Stimulated activated CD8-positive, alpha-beta memory T cell treated with anti-CD3 and anti-CD28 coated beads, Interleukin-15, amount 100 ng/mL, for 48 hours (primary cell): ENCODE measurements at places on chromosomes 6 and 20.

- no peak for DNase-seq
Measured at GRCh38 chr6:119173249-119174084, 95.0 kb upstream of the FAM184A start.

DNA sequence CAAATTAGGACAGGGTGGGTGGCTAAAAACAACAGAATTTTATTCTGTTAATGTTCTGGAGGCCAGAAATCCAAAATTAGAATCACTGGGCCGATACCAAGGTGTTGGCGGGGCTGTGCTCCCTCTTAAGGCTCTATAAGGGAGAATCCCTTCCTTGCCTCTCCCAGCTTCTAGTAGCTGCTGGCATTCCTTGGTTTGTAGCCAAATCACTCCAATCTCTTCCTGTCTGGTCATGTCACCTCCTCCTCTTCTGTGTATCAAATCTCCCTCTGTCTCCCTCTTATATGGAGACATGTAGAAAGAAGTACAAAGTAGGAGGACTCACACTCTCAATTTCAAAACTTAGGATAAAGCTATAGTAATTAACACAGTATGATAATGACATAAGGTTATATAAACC lies 102.9 kb upstream of the SIRPA start:
- DNase-seq = no peak

DNA sequence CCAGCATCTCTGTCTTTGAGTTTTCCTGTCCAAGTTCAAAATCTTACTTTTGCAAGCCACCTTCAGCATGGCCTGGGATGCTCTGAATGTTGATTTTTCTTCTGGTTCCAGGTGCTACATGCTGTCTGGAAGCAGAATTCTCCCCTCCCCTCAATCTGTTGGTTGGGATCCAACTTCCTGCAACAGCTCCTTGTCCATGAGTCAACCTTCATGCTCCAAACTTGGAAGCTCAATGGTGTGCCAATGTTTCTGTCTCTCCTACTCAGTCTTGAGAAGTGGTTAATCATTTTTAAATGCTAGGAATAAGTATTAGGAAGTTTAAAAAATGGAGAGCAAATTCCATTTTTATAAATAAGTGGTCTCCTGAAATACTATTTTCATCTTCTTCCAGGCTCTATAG lies 33.2 kb upstream of the PLEKHG1 start:
- DNase-seq = no peak

DNA sequence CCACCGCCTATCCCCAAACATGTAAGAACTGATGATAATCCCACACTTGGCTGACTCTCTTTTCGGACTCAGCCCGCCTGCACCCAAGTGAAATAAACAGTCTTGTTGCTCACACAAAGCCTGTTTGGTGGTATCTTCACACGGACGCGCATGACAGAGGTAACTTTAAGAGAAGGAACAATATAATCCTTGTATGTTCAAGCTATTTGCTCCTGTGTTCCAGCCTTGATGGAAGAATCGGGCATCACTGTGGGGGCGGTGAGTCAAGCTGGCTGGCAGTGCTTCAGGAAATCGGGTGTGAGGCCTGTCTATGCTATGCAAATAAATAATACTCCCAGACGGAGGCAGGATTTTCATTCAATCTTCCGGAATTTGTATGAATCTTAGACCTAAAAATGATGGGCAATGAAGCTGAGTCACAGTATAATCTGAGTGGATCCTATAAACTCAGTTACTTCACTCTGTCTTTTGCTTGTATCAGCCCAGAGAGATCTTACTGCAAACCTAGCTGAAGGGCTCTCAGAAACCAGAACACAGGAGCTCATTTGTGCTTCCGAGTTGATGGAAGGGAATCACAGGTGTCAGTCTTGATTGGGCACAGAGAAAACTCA lies 45.2 kb upstream of the NT5E start:
- DNase-seq = no peak

DNA sequence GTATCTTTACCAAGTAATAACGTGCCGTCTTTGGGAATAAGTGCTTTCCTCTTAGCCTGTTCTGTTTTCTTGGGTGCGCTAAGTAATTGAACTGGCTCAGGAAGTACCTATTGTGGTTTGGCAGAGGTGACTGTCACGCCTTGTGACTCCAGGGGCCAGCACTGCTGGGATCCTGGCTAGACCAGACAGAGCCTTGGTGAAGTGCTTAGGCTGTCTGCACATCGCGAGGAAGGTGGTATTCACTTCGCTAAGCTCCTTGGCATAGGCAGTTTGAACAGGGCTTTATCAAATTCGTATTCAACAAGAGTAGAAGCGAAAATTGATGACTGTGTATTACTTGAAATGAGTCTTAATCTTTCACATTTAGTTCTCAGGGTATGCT lies 17.6 kb downstream of the PRDM1 start:
- no peak for DNase-seq

DNA sequence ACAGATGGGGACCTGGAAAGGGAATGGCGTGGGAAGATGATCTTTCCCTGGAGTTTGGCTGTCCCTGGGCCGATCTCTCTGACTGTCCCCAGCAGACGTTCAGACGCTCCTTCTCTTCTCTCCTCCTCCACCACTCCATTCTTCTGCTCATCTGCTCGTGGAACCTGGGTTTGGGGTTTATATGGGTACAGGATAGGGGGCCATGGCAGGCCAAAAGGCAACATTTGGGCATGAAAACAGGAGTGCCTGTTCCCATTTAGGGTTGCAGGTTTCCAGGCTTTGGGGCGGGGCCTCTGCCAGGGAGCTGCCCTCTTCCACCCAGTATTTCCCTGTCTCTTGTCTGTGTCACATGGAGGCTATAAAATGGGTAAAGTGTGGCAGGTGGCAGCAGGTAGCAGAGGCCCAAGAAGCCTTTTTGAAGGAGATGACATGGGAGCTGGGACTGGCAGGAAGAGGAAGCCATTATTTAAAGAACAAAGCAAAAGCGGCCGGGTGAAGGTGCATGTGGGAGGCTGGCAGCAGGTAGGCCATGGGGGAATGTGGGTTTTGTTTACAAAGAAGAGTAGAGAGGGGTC lies 203.7 kb downstream of the BMP7 start:
- DNase-seq = no peak

DNA sequence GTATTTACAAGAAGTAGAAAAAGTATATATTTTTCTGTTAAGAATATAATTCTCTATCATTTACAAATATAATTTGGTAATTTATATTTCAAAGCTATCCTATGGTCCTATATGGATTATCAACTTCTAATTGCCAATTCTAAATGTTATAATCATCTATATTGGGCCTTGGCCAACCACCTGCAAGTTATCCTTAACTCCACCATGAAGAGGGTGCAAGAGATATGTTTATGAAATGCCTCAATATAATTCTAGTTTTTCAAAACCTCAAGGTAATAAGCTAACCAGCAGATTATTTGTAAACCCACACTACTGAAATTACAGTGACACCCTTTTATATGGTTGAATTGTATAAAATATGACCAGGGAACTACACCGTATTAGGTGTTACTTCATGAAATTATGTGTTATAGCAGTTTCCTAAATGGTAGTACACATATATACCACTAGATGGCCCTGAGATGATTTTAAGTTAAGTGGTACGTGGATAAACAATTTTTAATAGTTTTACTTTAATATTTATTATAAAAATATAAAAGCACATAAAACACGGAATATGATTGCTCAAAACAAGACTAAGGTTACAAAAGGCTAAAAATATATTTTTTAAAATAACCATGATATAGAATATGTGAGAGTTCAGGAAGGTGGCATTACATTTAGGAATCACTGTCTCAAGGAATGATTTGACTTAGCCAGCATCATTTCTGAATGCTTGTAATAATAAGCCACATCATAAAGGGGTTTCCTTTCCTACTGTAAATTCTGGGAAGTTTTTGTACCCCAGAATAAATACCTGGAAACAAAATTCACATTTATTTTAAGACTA lies 9.8 kb upstream of the PNISR start:
- DNase-seq = no peak

DNA sequence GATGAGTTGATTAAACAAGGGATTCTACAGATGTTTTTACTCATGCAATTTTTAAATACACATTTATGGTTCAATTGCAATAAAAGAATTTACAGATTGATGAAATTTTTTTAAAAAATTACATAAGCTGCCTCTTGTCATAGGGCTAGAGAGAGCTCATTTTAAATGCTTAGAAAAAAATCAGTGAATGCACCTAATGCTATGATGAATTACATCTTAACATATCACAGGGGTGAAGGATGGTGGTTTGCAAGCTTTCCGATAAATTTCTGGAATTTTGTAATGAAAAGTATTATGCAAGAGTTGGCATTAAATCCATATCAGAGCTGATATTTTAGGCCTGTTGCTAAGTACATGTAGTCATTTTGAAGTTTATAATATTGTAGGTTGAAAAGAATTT lies 29.6 kb downstream of the DSE start:
- no peak for DNase-seq

- DNase-seq = no peak
Measured at GRCh38 chr6:138864343-138864890, 68.5 kb downstream of the ECT2L start.

GRCh38 chr6:71400852-71401251 lies 112.2 kb downstream of the OGFRL1 start:
- DNase-seq = no peak

DNA sequence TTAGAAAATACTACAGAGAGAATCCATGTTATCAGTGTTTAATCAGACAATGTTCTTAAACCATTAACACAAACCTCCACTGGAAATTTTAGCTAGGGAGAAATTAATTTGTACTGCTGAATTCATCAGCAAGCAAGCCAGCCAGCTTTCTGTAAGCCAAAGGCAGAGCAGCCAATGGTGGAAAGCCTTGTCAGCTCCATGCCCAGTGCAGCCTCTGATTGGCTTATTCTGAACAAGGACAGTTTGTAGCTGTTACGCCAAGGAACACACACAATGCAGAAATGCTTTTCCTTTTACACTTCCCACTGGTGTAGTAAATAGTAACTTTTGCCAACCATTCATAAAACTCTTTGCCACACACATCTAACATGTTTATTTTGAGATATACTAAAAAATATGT lies 265.0 kb downstream of the TENT5A start:
- no peak for DNase-seq

DNA sequence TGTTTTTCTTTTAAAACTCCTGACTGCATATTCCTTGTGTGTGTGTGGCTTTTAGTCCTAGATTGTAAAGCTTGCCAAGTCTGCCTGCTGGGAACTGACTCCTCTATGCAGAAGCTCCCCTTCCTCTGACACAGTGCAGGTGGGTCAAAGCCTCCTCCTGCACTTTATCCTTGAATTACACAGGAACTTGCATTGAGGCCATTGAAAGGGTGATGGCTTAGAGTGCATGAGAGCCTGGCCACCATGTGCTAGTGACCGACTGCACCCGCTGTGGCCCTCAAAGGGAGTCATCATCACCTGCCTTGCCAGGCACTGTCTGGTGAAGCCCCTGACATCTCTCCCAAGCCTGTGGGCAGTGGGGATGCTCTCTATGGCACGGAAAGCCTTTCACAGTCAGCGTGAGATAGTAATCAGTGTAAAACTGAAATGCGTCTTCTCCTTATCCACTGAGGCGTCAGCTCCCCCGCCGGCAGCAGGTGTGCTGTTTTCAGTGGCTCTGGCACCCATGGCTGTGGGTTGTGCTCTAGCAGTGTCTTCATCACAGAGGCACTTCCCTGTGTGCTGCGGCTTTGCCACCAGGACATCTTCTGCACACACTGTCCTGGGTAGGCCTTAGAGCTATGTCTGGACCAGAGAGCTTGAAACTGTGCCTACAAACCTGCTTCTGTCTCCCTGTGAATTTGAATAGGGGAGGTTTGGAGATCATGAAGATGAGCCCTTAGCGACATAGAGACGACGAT lies 87.9 kb downstream of the THBS2 start:
- no peak for DNase-seq

DNA sequence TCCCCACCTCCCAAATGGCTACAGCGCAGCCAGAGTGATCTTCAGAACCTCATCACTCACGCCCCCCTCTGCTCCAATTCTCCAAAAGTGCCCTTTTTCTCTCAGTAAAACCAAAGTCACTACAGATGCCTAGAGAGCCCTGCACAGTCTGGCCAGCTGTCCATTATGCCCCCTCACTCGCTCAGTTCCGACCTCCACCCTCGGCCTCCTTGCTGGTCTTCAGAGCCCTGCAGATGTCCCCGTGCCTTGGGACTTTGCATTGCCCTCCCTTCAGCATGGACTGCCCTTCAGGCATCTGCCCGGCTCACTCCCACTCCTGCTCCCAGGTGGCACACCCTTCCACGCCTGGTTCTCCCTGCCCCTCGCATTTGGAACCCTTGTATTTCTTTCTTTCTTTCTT lies 1.1 kb upstream of the RAET1E start:
- DNase-seq = no peak

- no peak for DNase-seq
Measured at GRCh38 chr6:127031511-127031910, 87.0 kb upstream of the RSPO3 start.

DNA sequence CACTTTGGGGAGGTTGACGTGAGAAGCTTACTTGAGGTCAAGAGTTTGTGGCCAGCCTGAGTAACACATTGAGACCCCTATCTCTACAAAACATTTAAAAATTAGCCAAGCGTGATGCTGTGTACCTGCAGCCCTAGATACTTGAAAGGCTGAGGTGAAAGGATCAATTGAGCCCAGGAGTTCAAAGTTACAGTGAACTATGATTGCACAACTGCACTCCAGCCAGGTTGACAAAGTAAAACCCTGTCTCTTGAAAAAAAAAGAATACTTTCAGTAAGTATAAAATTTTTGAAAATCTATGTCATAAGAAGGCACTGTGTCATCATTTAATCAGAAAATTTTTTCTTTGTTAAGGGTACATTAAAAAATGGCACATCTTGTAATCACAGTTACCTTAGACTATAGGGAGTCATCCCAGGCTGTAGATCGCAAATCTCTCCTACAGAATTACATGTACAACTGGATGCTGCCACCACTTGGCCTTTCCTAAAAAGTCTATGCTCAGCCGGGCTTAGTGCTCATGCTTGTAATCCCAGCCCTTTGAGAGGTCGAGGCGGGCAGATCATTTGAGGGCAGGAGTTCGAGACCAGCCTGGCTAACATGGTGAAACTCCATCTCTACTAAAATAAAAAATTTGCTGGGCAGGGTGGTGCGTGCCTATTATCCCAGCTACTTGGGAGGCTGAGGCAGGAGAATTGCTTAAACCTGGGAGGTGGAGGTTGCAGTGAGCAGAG lies 17.0 kb upstream of the MRS2 start:
- DNase-seq = no peak

DNA sequence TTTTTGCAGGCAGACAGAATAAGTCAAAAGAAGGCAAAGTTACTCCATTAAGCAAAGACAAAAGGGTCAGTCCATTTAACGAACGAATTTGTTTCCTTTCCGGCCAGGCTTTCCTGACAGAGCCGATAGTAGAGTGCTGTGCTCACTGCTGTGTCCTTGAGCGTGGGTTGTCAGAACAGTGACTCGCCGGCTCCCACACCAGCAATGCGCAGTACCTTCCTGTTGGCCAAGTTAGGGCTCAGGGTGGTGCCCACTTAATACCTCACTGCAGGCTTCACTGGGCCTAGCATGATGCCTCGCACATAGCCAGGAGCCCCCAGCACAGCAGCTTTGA lies 294.7 kb downstream of the FOXC1 start:
- no peak for DNase-seq

GRCh38 chr20:20065361-20065760 lies 13.0 kb downstream of the CFAP61 start:
- no peak for DNase-seq
